ENCODE measurements at places on chromosomes 16 and 17. TPM values are rescaled to one million over a fixed set of nuclear protein-coding genes. Genes with fewer than 3 reads are reported as not detected.

DNA sequence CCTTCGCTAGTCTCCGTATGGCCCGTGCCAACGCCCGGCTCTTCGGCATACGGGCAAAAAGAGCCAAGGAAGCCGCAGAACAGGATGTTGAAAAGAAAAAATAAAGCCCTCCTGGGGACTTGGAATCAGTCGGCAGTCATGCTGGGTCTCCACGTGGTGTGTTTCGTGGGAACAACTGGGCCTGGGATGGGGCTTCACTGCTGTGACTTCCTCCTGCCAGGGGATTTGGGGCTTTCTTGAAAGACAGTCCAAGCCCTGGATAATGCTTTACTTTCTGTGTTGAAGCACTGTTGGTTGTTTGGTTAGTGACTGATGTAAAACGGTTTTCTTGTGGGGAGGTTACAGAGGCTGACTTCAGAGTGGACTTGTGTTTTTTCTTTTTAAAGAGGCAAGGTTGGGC is 2.5 kb downstream of the RPL13 start:
- DNase-seq, result no peak

GRCh38 chr16:11682655-11683096 is 14.4 kb downstream of the SNN start:
- DNase-seq, result no peak

DNA sequence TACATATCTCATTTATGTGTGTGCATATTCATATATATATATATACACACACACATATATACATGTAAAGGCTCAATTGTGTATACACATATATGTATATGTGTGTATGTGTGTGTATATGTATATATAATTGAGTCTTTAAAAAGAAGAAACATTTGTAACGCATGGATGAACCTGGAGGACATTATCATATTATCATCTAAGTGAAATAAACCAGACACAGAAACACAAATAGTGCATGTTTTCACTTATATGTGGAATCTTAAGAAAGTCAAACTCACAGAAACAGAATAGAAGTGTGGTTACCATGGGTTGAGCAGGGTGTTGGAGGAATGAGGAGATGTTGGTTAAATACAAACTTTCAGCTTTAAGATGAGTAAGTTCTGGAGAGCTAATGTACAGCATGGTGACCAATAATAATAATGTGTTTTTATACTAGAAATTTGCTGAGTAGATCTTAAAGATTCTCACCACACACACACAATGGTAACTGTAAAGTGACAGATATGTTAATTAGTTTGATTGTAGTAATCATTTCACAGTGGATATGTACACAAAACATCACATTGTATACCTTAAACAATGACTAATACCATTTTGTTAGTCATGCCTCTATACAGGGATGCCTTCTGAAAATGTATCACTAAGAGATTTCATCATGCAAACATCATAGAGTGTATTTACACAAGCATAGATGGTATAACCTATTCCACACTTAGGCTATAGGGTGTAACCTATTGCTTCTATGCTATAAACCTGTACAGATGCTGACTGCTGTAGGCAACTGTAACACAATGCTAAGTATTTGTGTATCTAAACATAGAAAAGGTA is 132.6 kb upstream of the CACNG5 start:
- DNase-seq, result no peak

SMURF2 gene
- total RNA-seq, result 127 TPM
